ENCODE measurements at places on chromosomes 4 and X.

- no peak for DNase-seq
Observed at GRCh38 chrX:45751156-45751555, 550.5 kb upstream of the DIPK2B start.

DNA sequence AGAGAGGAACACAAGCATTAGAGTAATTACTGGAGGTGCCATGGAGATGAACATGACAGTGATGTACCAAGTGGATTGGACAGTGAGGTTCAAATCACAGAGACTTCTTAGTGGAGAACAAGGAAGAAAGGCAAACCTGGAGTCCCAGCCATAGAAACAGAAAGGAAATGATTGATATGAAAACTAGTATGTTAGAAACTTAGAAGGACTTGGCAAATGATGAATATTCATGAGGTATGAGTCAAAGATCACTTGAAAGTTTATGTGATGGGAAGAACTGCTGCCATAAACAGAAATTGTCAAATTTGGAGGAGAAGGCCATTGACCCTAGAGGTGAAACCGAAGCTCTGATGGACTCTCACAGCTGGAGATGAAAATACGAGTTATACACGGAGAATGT, 88.2 kb downstream of the PHOX2B start:
- no peak for DNase-seq

GRCh38 chr4:24236532-24236931, 346.7 kb upstream of the PPARGC1A start:
- no peak for DNase-seq

DNA sequence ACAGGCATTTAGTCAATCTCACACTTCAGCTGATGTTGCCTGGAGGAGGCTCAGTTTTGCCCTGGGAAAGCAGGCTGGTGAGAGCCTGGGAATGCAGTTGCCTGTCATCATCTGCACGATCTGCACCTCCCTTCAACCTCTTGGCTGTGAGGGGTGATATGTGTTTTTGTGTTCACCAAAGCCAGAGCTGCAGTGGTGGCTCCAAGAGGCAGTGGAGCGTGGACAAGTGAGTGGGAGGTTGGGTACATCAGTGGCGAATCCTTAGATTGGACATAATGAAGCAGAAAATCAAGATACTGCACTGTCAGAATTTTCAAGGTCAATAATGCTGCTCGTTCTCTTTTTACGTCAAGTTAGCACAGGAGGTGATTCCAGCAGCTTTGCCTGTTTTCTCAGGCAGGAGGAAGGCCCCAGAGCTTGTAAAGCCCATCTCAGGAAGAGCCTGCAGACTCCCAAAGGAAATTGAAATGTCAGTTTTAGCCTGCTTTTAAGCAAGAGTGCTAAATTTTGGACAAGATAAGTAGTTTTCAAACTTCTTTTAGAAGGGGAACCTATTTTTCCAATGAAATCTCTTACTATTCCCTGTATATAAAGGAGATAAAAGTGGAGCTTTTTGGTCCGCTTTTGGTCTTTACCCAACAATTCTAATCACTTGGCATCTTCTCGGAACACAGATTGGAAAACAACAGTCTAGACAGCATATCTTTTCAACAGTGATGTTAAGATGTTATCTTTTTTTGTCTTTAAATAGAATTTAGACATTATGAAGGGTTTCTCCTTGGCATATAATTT, 92.8 kb downstream of the FRAS1 start:
- DNase-seq, result no peak

GRCh38 chrX:150255441-150256296, 107.4 kb upstream of the MAMLD1 start:
- DNase-seq, result no peak

All from stimulated activated CD4-positive, alpha-beta T cell treated with anti-CD3 and anti-CD28 coated beads, TNF-alpha, amount 100 ng/mL, for 24 hours (primary cell).